Fibroblast of mammary gland (primary cell): ENCODE measurements at places on chromosomes 3 and 15.

- no peak for DNase-seq
These were observed 620.8 kb upstream of the MDFIC2 start for GRCh38 chr3:70933105-70933810.

- no peak for DNase-seq
These were observed 57.8 kb downstream of the MEGF11 start for GRCh38 chr15:66195621-66196230.

GRCh38 chr3:189790658-189791057 is 159.5 kb downstream of the TP63 start:
- no peak for DNase-seq

DNA sequence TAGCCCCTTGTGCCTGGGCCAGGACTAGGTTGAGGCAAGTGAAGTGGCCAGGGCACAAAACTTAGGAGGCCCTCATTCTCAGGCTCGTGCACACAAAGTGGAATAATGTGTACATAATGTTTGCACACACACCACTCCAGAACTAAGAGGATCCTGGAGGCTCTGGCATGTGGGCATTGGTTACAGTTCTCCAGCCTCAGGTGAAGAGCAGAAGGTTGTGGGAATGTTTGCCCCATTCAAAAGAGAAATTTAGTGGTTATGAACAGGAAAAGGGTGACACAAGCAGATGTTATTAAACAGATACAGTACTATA is 31.3 kb downstream of the ASB7 start:
- DNase-seq = no peak

DNA sequence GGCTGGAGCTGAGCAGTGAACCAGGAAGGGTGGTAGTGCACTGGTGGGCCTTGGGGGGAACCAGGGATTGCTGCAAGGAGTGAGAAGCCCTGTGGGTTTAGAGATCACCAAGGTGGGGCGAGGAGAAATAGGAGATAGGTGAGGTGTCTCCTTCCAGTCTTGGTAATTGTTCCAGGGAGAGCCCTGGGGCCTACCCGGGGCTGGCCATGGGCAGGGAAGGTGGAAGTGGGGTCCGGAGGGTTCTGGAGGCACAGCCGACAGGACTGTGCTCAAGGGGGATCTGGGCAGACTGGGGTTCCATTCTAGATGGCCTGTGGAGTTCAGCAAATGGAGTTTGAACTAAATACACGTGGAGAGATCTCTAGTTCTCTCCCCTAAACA is 4.5 kb downstream of the CHST13 start:
- no peak for DNase-seq
